ENCODE measurements at places on chromosomes 2 and 18.

- no peak for DNase-seq
Measured at GRCh38 chr2:48607307-48608014, 10.2 kb upstream of the GTF2A1L start.

DNA sequence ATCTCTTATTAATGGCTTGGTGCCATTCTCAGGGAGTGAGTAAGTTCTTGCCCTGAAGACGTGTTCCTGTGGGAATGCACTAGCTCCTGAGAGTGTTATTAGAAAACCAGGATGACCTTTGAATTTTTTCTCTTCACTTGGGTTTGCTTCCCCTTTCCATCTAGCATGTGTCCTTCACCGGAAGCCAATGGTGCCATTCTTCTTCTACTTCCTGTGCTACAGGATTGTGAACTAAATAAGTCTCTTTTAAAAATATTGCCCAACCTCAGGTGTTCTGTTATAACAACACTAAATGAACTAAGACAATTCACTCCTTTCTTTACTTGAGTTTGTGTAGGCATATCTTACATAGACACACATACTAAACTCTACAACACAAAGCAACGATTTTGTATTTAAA, 447.0 kb downstream of the SOX11 start:
- no peak for DNase-seq

DNA sequence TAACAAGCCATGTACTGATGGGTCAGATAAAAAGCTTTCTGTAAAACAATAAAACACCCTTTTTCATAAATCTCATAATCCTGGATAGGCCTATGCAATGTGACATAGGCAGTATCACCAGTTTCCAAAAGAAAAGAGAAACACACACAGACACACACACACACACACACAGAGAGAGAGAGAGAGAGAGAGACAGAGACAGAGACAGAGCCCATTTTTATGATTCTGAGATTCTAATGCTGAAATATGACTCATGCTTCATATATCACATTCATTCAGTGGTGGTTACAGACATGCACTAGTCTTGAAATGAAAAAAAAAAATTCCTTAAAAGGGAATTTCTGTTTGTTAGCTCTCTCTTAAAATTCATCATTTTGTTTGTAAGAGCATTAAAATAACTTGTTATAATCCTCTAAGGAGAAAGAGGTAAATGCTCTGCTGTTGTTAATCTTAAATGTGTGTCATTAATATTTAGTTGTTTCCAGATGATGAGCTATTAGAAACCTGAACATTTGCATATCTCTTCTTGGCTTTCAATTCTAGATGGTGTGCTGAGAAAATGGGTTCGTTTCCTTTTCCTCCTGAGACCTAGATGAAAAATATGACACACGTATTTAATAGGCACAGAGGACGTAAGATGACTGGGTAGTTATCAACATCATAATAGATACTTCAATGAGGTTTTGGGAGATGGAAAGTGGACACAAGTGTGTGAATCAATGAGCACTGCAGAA, 1598.7 kb upstream of the ACVR2A start:
- no peak for DNase-seq

- DNase-seq: no peak
Measured at GRCh38 chr2:48747319-48747718, 8.2 kb downstream of the LHCGR start.

DNA sequence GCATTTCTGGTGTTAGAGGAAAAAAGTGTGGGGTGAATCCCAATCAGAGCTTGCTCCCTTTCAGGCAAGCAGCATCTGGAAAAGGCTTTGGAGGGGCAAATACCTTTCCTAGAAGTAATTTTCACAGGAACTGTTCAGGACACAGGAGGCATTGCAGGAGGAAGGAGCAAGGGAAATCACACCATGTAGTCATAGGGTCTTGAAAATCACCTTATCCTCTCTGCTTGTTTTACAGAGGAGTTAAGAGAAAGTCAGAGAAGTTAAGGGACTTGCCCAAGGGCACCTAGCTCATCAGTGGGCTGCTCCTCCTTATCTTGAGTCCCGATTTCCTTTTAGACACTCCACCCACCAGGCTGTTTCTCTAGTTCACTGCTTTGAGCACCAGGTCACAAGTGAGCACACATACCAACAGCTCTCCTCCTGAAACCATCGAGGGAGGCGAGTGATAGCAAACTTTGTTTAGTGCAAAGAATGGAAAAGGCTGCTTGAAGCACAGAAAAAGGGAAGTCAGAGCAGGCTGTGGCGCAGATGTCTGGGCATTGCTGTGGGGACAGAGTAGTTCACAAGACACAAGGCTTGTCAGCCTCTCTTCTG, 89.2 kb upstream of the CXCR4 start:
- DNase-seq: no peak

- no peak for DNase-seq
Measured at GRCh38 chr2:11764359-11764758, 17.9 kb downstream of the LPIN1 start.

- DNase-seq: no peak
Measured at GRCh38 chr2:60880643-60881046, 729 bp upstream of the REL start.

DNA sequence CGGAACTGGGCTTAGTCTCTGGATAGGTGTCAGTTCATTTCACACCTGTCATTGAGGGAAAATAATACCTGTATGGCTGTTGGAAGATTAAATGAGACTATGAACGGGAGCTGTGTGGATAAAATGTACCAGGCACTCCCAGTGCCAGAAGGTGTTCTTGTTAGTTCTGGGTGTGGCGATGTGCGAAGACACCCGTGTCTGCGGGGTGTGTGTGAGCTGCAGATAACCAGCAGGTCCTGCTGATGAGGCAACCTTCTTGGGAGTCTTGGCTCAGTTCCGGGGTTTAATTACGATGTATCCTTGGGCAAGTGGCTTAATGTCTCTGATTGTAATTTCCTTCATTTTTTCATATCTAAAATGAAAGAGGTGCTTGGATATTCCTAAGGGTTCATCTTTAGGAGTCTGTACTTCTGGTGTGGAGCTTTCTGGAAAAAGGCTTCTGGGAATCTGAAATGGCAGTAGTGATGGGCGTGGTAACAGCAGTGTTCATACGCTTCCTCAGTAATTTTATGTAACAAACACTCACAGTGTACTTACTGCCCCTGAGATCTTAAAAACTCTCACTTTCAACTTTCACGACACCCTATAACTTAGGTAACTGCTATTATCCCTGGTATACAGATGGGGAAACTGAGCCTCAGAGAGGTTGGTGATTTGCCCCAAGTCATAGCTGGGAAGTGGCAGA, 35.0 kb downstream of the NEDD4L start:
- no peak for DNase-seq

GRCh38 chr2:199972088-199972626, 16.8 kb downstream of the MAIP1 start:
- DNase-seq: no peak

DNA sequence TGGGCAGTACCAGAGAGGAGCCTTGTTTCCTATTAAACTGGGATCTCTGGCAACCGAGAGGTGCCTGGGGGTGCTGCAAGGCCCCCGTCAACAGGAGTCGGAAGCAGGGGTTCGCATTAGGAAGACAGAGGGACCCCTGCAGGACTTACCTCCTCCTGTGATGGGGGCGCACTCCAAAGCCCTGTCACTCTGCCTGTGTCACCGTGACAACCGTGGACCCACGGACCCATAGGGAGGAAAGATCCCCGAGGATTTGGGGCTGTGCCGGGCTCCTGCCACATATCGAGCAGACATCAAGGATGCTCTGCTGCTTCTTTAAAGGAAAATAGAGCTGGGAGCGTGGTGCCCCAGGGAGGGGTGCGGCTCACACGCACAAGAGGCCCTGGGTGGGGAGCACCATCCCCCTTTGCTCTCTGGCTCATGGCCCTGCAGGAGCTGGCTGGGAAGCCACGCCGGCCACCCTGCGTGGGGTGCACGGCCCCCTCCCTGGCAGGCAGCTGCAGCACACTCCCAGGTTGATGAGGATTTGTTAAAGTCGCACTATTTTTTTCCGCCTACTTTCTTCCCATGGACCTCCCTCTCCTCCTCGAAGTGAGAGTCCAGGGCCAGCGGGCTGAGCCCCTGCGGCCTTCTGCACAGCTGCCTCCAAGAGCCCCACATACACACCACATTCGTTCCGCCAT, 167.5 kb downstream of the TWIST2 start:
- DNase-seq: no peak

DNA sequence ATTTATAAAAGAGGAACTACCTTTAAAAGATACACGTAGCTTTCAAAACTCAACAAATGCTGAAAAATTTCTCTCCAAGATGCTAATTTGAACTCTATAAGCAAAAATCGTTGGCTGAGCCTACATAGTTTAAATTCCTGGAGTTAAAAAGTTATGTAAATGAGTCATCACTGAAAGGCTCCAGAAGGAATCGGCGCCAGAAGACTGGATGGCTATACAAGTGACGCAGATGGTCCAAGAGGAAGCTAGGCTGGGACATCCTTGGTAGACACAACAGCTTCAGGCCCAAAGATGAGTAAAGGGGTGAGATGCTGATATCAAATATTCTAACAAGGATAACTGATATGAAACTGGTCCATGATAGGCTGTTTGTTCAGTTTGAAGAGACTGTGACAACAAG, 22.8 kb upstream of the DNAH6 start:
- DNase-seq: no peak

DNA sequence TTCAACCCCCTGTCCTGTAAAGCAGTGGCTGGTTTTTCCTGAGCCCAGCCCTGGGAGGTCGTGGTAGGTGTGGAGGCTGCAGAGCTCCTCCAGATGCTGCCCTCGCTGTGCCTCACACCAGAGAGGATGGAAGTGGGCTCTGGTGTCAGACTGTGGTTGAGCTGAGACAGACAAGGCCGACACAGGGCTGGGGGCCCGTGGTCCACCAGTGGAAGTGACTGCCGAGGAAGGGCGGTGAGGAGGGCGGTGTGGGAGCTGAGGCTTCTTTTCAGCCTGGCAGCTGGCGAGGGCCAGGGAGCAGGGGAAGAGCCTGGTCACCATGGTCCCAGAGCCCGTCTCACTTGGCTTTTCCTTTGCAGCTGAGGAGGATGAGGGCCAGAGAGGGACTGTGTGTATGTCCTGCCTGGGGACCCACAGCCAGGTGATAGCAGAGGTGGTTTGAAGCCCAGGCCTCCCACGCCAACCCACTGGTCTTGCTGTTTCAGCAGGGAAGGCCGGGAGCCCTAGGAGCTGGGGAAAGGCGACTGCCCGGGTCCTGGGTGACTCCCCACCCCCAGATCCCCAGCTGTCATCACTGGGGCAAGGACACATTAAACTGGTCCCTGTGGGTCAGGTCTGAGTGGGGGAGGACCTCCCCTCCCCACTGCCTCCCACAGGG, 8.5 kb downstream of the SFTPB start:
- DNase-seq: no peak

DNA sequence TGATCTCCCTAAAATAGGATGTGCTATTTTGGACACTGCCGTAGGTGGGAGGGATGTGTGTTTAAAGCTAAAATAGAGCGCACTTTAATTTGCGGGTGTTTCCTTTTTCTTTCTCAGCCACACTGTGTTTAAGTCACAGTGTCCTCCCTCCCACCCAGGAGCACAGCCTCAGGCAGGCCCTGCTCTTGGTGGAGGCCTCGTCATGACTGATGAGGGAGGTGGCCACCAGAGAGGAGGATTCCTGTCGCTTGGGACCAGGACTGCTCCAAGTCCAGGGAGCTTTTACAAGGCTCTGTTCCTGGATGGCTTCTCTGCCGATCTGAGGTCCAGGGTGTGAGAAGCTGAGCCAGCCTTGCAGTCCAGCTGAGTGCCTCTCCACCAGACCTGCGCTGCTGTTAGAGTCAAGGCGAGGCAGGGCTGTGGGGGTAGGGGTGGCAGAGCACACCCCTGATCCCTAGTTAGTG, 33.5 kb downstream of the INPP4A start:
- no peak for DNase-seq

DNA sequence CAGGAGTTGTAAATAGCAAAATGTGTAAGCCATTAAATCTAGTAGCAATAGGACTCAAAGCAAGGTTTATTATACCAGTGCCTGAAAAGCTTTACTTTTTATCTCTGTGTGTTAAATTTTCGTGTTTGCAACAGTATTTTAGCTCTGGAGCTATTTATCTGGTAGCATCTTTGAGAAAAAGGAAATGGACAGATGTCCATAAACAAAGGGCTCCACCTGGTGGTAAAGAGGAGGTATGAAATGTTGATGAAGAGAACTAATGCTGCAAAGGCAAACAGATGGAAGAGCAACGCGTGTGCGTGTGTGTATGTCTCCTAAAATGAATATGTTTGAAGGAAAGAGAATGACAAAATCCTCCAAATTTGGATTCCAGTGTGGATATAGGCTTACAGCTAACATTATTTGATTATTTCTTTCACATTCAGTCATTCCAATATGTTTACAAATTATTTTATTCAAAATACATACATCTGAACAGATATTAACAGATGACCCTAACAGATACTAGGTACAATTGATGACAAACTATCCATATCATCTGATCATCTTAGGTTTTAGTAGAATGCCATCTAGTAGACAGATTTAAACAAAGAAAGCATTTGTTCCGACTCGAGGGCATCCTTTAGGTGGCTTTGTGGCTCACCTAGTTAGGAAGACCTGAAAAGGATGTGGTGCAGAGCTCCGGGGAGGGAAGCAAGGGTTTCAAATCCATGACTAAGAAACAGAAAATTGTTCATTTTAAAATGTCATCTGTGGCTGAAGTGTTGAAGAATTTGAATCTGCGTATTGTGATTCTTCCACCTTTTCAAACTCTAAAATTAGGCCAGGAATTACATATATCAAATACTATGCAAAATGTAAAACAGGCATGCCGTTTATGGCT, 383.3 kb downstream of the MTX2 start:
- DNase-seq: no peak

DNA sequence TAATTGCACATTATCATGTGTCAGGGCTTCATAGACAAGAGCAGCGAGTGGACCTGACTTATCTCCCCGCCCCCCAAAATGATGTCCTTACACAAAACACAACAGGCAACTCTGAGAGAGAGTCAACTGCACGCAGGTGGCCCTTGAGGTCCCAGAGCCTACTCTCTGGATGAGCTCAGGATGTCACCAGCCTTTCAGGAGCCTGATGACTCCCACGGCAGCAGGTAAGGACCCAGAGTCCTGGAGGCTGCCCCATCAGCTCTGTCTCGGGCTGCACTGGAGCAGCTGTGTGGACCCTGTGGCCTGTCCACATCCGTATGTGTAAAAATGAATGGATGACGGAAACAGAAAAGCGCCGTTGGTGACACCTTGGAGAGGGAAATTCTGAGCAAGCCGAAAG, 130.9 kb downstream of the HDAC4 start:
- no peak for DNase-seq

- no peak for DNase-seq
Measured at GRCh38 chr2:66790651-66791181, 355.8 kb downstream of the MEIS1 start.
